Small intestine (tissue), 16 donors: ENCODE measurements at places on chromosomes 6 and 20.

- DNase-seq: no peak
Measured at GRCh38 chr6:142699391-142699790, 245.6 kb downstream of the HIVEP2 start.

DNA sequence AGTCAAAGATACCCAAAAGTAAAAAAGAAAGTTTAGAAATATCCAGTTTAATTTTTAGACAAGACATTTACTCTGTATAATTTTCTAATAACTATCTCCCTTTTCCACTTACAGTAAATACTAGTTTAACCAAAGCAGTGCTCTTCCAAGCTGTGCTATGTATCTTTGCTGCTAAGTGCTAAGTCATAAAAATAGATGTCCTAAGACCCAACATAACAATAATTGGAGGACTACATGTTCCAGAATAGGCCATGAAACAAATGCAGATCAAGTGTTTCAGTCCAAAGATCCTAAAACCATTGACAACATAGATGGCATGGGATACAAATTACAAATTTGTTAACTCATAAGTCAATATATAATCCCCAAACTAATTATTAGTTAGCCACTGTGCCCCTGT, 111.1 kb downstream of the FAM83B start:
- no peak for DNase-seq

DNA sequence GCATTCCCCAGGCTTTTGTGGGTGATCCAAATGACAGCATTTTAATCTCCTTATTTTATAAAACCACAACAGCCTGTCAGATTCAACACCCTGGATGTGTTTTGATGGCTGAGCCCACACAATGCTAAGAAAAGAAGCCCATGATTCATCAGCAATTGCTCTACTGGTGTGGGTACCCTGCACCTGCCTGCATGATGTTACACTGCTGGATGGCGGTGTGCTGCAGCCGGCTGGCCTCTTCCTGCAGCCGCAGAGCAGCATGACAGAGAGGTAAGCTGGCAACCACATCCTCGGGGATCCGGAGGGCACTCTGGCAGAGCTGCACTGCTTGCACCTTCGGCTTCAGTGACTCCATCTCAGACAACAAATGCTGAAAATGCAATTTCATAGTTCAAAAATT, 327.5 kb downstream of the SYNE1 start:
- DNase-seq: no peak

GRCh38 chr6:17454316-17455005, 61.1 kb downstream of the CAP2 start:
- no peak for DNase-seq

GRCh38 chr6:137259349-137259748, 40.2 kb upstream of the IFNGR1 start:
- DNase-seq: peak; percentile 37
